AG04450 (cell line): ENCODE measurements at places on chromosomes 7 and 10.

DNA sequence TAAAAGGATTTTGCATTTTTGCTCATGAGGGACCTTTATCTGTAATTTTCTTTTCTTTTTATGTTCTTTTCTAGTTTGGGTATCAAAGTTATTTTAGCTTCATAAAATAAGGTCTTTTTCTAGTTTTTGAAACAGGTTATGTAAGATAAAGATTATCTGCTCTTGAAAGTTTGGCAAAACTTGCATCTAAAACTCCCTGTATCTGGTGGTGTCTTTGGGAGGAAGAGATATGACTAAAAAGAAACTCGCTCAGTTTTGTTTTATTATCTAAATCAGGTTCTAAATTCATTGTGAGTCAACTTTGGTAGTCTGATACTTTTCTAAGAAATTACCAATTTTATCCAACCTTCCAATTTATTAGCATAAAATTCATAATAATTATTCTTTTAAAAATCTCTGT lies 55.1 kb downstream of the VCL start:
- no peak for DNase-seq

GRCh38 chr10:120011359-120012130 lies 119.0 kb downstream of the SEC23IP start:
- no peak for DNase-seq

DNA sequence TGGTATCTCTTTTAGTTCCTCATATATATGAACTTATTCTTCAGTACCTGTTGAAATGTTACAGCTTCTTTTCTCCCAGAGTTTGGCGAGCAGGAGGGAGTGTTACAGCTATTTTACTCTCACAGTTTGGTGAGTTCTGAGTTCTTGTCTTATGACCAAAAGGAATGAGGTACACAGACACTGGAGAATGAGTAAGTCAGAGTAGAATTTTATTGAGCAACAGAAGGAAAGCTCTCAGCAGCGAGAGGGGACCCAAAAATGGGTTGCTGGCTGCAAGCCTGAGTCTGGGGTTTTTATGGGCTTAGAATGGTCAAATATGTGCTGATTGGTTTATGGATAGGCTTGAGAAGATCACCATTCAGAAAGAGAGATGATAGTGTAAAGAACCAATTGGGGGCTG lies 175.2 kb downstream of the CDK14 start:
- no peak for DNase-seq

DNA sequence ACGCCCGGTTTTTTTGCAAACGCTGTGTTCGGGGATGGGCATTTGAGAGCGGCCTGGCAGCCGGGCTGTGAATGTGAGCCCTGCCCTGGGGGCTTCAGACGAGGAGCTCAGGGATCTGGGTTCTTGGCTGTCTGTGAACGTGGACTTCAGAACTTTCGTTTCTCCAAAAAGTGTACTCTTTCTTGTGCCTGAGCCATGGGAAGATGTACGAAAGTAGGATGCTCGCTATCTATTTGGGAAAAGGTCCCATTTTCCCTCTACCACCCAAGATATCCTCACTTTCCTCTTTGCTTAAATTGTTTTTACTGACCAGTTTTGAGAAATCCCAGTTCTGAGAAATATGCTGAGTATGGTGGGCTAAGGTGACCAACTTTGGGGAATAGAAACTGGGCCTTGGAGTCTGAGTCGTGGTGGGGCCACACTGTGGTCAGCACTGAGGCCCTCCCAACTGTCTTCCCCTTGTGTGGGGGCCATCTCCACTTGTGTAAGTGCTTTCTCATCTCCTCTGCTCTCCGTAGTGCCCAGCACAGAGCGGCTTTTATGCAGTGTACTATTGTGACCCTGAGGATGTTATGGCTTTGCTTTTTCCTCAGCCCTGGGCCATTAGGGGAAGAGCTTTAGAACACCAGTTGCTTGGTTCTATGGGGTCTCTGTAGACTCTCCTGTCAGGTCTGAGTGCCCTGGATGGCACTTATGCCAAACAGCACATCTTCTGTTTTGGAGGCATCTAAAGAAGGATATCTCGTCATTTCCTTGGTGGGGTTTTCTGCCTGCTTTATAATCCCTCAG lies 918 bp downstream of the DBNL start:
- DNase-seq: no peak

GRCh38 chr7:106736508-106737201 lies 75.7 kb upstream of the CCDC71L start:
- peak; percentile 56 for DNase-seq

GRCh38 chr10:83397806-83398205 lies 741.5 kb upstream of the GHITM start:
- DNase-seq: no peak

- DNase-seq: no peak
Observed at GRCh38 chr7:144676492-144676891, 159.4 kb downstream of the TPK1 start.
